Stimulated activated naive B cell treated with anti-CD40 and anti-IgM and Interleukin-4, amounts not matched to agents 10 μg/mL and 1 μg/mL and 100 μg/mL, for 72 hours (primary cell): ENCODE measurements at places on chromosomes 5 and 9.

DNA sequence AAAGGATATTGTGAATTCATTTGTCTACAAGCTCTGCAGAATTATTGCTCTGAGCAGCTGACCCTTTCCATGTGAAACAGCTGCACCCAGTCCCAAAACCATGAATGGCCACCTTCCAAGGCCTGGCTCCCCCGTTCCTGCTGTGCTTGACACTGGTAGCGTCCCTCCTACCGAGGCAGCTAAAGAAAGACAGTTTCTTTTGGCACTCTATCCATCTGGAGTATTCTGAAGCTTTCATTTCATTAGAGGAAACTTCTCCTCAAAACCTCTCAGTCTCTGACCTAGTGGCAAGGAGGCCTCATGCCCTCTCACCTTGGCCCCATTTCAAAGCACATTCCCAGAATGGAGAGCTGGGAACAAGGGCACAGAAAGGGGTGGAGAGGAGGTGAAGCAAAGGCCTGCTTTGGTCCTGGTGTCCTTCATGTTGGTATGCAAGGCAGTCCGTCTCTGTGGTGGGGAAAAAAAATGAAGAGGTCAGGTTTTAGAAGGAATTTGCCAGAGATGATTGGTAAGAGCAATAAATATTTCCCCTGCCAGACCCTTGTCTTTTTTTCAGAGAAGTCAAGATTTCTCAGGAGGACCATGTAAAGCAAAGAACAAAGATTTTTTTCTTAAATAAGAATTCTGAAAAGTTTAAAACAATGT lies 232.0 kb downstream of the RFK start:
- DNase-seq: no peak

GRCh38 chr5:134026521-134027287 lies 21.9 kb upstream of the VDAC1 start:
- peak; percentile 20 for DNase-seq

DNA sequence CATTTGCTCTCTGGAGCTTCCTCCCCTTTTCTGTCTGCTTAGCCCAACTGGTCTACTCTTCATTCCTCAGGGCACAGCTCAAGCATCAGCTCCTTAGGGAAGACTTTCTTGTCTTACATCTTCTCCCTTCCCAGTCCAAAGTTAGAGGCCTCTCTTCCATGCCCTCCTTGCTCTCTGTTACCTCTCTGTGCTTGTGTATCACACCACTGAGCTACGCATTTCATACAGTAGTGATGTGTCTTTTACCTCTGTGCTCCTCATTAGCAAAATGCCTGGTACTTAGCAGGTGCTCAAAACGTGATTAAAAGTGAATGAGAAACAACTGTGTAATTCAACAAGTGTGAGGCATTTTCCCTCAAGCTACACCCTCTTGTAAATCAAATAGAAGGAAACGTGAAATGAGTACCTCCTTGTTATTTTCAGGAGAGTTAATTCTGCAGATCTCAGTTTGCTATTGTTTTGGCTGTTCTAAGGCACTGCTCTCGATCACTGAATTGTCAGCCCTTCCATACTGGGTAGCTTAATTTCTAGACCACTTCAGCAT lies 39.0 kb downstream of the ERAP1 start:
- no peak for DNase-seq

DNA sequence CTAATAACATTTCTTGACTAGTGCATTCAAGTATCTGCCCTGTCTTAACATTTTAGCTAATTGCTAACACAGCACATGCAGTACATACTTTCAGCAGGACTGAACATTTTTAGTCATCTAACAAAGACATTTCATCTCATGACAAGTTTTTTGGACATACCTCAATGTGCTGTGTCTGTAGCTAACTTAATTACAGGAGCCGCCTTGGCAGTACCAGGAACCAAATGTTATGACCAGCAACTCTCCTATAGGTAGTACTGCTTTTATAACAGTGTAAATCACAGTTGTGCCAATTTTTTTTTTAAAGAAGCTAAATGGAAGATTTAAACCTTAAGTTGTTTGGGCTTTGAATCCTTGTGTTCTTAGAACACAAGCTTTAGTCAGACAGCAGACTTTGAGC lies 99.4 kb upstream of the SAP30L start:
- DNase-seq: no peak

DNA sequence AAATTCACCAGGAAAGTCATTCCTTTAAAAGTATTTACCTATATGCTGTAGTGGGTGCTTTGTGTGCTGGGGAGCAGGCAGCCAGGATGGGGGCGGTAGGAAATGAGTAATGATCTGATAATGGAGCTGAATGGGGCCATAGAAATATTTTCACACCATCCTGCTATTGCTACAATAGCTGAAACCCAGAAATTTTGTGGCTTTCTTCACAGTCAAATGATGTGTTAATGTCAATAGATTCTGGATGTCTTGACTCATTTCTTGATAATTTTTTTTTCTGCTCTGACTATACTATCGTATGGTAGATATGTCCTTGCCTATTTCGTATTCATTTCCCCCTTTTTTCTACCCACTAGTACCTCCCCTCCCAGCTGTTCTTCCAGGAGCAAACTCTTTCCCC lies 59.5 kb downstream of the RORB start:
- no peak for DNase-seq

DNA sequence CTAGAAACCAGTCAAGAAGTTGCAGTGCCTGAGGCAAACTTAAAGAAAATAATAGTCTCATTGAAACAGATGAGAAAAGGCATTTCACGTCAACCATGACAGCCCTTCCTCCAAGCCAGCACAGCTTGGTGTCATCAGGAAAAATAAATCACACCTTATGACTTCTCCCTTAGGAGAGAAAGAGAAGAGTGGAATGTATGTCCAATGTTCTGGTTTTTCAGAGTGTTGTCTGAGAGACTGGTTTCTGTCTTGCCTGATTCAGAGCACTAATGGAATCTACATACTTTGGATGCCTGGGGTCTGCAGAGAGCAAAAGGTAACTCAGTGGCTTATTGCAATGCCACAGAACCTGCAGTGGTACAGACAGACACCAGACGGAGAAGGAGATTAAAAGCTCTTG lies 105.5 kb upstream of the PDE4D start:
- no peak for DNase-seq

- no peak for DNase-seq
Measured at GRCh38 chr9:130219661-130220096, 45.9 kb upstream of the HMCN2 start.
